ENCODE measurements at places on chromosomes 1 and 21.
A peak's percentile ranks its signal among the peaks of the same experiment; 100 is the strongest.

GRCh38 chr1:217542136-217542777, 88.6 kb downstream of the GPATCH2 start:
- no peak for DNase-seq

DNA sequence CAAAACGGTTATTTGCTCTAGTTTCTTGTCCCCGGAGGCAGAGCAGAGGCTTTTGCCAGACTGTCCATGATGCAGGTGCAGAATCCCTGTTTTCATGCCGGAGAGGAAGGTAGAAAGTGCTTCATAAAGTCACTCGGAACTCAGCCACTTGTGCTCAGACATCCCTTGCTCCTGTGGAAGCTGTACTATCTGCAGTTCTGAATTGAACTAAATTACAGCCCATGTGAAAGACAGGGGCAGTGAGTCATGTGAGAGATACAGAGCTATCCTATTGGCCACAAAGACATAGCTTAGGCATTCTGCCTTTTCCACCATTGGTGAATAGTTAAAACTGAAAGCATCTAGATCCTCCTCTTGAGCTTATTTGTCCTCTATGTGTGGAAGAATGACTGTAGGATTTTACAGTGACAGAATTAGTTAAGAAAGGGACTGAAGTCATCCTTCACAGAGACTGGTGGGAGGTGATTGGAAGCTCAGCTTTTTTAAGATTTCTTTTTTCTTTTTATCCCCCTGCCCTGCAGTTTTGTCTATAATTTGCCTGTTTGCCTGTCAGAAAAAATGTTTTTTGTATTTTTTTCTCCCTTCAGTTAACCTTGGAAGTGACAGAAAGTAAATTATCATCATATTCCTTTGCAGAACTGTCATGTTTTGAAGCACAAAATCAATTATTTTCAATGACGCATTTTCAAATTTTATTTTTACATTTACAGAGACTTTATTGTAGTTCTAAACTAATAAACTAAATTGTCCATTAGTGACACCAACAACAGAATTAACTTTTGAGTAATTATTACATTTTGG, 298.6 kb downstream of the PTPRC start:
- peak; percentile 95 for DNase-seq

GRCh38 chr1:58652651-58653184, 47.1 kb downstream of the MYSM1 start:
- DNase-seq, result peak; percentile 69

GRCh38 chr1:236751385-236751784, 43.7 kb upstream of the MTR start:
- DNase-seq, result no peak

- no peak for DNase-seq
Observed at GRCh38 chr1:207659545-207660153, 14.7 kb downstream of the CR1L start.

DNA sequence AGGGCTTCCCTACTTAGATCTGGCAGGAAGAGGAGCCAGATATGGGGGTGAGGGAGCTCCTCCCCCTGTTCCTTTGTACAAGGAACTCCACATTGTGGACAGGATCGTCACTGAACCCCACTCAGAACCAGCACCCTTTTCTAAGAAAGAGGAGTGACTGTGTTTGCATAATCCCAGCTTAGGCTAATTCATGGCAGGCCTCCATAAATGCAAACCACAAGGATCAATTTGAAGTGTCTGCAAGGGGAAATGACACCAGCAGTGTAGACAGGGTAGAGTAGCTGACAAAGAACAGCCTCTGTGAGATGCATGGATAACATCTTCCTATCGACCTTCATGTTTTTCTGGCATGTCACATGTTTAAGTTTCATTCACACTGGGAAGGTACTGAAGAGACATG, 11.7 kb downstream of the MX1 start:
- no peak for DNase-seq

DNA sequence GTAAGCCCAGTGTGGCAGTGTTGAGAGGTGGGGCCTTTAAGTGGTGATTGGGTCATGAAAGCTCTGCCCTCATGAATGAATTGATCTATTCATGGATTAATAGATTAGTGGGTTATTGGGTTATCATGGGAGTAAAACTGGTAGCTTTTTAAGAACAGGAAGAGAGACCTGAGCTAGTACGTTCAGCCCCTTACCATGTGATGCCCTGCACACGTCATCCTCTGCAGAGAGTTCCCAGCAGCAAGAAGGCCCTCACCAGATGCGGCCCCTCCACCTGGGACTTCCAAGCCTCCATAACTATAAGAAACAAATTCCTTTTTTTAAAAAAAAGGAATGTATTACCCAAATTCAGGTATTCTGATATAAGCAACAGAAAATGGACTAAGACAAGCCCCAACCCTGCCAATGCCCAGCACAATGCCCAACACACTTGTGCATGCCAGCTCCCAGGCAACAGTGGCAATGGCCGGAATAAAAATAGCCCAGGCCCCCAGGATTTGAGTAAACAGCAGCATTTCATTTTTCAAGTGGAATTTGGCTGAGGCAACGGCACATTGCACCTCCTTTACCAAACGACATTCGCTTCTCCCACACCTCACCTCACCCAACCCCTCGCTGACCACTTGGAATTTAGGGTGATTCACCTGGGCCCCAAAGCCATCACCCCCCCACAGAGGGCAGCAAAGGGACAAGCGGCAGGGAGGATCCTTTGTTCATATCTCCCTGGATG, 215.9 kb downstream of the TOMM20 start:
- peak; percentile 33 for DNase-seq

DNA sequence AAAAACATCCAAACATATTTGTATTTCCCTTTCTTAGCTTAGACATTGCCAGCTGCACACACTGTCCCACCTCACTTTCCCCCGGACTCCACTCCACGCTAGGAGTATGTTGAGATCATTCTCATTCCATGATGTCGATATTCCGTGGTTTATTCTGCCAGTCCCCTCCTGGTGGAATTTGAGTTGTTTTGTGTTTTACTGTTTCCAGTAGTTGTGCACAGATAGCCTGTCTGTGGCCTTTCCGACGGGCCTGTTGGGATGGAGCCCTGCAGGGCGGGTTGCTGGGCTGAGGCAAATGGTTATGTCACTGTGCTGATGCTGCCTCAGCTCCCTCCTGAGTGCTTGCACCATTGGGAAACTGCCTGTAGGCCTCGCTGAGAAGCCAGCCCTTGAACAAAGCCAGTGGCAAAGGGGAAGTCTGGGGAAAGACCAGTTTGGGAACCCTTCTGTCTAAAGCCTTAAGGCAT, 12.8 kb downstream of the TRAPPC10 start:
- DNase-seq, result peak; percentile 66

DNA sequence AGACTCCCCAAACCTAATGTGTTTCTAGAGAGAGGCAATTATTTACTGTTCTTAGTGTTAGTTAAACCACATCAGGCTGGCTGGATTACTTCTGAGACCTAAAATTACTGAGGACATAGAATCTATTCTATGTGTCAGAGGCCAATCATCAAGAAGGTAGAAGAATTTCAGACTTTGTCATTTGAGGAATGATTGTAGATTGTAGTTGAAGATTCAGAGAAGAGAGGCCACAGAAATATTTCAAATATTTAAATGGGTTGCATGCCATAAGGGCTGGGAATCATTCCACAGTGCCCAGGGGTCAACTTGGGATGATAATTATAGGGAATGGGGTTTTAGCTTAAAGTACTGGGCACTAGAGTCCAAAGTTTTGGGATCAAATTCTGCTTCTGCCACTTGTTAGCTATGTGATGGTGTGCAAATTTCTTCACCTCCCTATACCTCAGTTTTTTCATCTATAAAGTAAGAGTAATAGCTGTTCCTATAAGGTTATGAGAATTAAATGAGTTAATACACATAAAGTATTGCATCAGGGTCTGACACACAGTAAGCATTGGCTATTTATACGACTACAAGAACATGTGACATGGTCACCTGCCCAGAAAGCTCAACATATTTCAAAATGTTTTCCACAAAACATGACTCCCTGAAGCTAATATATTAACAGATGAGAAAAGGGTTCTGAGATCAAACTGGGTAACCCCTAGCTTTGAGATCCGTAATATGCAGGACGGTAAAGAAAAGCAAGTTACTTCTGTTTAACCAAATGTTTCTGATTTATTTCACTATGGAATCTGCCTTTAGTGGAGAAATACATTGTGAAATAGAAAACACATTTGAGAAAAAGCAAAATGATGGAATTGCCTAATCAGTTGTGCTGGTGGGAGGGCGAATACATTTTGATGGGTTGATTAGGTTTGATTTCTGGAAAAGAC, 69.7 kb upstream of the SPAG17 start:
- no peak for DNase-seq

DNA sequence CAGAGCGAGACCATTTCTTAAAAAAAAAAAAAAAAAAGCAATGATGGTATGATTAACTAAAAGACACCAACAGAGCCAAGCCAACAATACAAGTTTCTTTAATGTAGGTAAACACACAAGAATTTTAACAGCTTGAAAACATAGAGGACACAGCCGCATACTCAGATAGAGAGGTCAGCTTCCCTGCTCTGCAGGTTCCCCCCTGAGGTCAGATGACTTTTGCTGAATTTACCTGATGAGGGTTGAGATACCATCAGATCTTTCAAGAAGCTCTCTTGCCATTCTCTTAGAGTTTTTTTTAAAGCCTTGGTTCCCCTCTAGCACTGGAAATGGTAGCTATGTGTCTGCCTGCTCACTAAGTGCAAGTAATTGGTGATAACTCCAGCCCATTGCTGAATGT, 31.1 kb downstream of the BCAS2 start:
- no peak for DNase-seq

DNA sequence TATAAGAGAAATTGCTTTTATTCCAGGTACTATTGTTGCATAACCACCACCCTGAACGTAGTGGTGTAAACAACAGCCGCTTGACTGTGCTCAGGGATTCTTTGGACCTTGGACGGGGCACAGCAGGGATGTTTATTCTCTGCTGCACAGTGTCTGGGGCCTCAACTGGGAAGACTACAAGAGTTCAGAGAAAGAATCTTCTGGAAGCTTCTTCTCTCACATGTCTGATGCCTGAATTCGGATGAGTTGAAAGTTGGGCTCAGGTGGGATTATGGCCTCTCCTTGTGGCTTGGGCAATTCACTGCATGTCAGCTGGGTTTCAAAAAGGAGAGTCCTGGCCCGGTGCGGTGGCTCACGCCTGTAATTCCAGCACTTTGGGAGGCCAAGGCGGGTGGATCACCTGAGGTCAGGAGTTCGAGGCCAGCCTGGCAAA, 19.0 kb upstream of the SSBP3 start:
- no peak for DNase-seq

DNA sequence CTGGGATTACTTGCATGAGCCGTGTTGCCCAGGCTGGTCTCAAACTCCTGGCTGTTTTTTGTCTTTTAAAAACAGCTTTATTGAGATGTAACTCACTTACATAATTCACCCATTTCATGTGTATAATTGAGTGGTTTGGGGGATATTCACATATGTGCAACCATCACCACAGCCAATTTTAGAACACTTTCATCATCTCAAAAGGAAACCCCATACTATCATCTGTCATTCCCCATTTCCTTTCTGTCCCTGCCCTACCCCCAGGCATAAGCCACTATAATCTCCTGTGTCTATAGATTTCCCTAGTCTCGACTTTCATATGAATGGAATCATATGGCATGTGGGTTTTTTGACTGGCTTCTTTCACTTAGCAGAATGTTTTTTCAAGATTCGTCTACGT, 43.3 kb downstream of the GPR137B start:
- DNase-seq, result no peak

- DNase-seq, result peak; percentile 55
Observed at GRCh38 chr1:243605604-243606003, 244.4 kb downstream of the AKT3 start.

GRCh38 chr1:186806477-186806876, 22.3 kb upstream of the PLA2G4A start:
- peak; percentile 22 for DNase-seq

- no peak for DNase-seq
Observed at GRCh38 chr1:52792036-52792435, 50.5 kb upstream of the ZYG11A start.

- DNase-seq, result peak; percentile 84
Observed at GRCh38 chr1:229440851-229441537, 7.1 kb upstream of the ACTA1 start.

DNA sequence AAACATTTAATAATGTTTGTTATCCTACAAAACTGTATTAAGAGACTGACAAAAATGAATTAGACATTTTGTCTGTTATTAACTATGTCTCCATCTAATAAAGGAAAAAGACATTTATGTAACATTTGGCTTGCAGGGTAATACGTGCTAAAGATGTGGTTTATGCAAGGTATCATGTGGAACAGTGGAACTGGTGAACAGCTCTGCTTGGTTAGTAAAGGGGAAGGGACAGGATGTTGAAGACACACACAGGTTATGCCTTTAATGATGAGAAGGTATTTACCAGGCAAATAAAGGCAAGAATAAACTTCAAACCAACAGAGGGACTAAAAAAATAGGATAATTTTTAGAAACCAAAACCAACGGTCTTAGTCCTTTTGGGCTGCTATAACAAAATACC, 93.1 kb downstream of the UCHL5 start:
- no peak for DNase-seq

DNA sequence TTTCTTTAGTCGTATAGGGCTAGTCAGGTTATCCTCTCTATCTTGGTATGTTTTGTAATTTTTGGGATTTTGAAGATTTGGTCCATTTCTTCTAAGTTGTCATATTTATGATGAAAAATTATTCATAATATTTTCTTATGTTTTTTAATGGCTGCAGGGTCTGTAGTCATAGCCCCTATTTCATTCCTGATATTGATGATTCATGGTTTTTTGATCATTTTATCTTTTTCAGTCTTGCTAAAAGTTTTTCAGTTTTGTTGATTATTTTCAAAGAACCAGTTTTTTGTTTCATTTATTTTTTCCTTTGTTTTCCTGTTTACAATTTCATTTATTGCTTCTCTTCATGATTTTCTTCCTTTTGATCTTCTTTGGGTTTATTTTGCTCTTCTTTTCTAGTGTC, 50.2 kb downstream of the DIRAS3 start:
- no peak for DNase-seq

DNA sequence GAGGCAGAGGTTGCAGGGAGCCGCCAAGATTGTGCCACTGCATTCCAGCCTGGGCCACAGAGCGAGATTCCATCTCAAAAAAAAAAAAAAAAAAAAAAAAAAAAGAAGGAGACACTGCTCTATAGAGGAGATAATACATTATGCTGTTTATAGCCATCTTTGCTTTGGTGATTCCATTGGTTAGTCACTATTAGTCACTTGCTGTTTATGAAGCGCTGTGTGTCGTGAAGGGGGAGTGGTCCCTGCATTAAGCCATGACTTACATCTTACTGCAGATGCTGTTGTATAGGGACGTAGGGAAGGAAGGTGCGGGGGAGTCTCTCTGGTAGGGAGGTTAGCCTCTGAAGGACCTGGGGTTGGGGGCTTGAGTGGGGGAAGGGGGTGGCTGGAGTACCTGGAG, 48.3 kb downstream of the HUNK start:
- DNase-seq, result peak; percentile 27

GRCh38 chr1:111725192-111725591, 14.0 kb downstream of the INKA2 start:
- no peak for DNase-seq

- DNase-seq, result peak; percentile 27
Observed at GRCh38 chr1:156747742-156748669, 3.5 kb downstream of the HDGF start.

GRCh38 chr1:153532181-153532580, 3.6 kb downstream of the S100A6 start:
- DNase-seq, result no peak

GRCh38 chr1:32352239-32352745, 10.0 kb downstream of the FAM229A start:
- no peak for DNase-seq

GRCh38 chr21:39564200-39564599, 48.5 kb upstream of the B3GALT5 start:
- DNase-seq, result no peak
